ENCODE measurements at places on chromosomes 12 and 14. TPM values are rescaled to one million over a fixed set of nuclear protein-coding genes. Genes with fewer than 3 reads are reported as not detected.

The LRRC10 gene
- total RNA-seq, result not detected

The OR10G3 gene
- total RNA-seq, result not detected

The FOXG1 gene
- total RNA-seq, result not detected

The TMEM106C gene
- 134 TPM for total RNA-seq

The HNF1A gene
- total RNA-seq, result 27.0 TPM

The PDZRN4 gene
- total RNA-seq, result not detected

The TRMT5 gene
- 16.0 TPM for total RNA-seq

The MYF6 gene
- total RNA-seq, result not detected

The GPRC5D gene
- total RNA-seq, result not detected

The KRT7 gene
- total RNA-seq, result not detected

The LYSET gene
- total RNA-seq, result 19.1 TPM

The P2RX7 gene
- not detected for total RNA-seq

DNA sequence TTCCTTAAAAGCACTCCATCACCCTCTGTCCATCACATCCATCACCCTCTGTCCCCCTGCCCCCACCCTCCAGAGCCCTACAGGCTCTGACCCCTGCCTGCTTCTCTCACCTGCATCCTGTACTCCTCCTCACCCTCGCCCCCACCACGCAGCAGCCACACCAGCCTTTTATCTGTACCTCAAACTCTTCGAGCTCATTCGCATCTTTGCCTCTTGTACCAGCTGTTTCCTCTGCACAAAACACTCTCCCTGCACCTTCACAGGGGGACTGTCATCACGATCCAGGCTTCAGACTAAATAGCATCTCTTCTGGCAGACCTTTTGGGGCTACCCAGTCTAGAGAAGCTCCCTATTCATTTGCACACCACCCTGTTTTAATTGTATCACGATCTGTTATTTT lies 24.1 kb downstream of the TMEM229B start:
- H3K36me3 ChIP-seq, result no peaks in the 10 kb centered on the region
- no peak overlapping the region for H3K4me3 ChIP-seq
- peaks cover 24% of the 10 kb centered on the region for H3K27me3 ChIP-seq

GRCh38 chr14:57533214-57533613 lies 39.6 kb upstream of the CCDC198 start:
- no peak overlapping the region for H3K27ac ChIP-seq
- H3K4me1 ChIP-seq, result no peaks in the 10 kb centered on the region
- no peaks in the 10 kb centered on the region for H3K27me3 ChIP-seq
- H3K4me3 ChIP-seq, result no peak overlapping the region
- no peaks in the 10 kb centered on the region for H3K36me3 ChIP-seq

- no peaks in the 10 kb centered on the region for H3K4me1 ChIP-seq
- H3K27ac ChIP-seq, result no peak overlapping the region
- H3K27me3 ChIP-seq, result no peaks in the 10 kb centered on the region
- DNase-seq, result no peak
Measured at GRCh38 chr14:76268047-76268431, 107.9 kb upstream of the ESRRB start.

- H3K4me1 ChIP-seq, result no peaks in the 10 kb centered on the region
- H3K36me3 ChIP-seq, result no peaks in the 10 kb centered on the region
- no peak overlapping the region for H3K4me3 ChIP-seq
- DNase-seq, result no peak
Measured at GRCh38 chr12:131054345-131055092, 100.8 kb downstream of the ADGRD1 start.

- no peaks in the 10 kb centered on the region for H3K4me1 ChIP-seq
- no peak for DNase-seq
- H3K27me3 ChIP-seq, result no peaks in the 10 kb centered on the region
- no peak overlapping the region for H3K27ac ChIP-seq
- no peaks in the 10 kb centered on the region for H3K36me3 ChIP-seq
Measured at GRCh38 chr12:29429999-29430715, 49.2 kb upstream of the ERGIC2 start.

- peaks cover 8% of the 10 kb centered on the region for H3K36me3 ChIP-seq
- no peaks in the 10 kb centered on the region for H3K27me3 ChIP-seq
- no peak overlapping the region for H3K4me3 ChIP-seq
- peaks cover 6% of the 10 kb centered on the region for H3K4me1 ChIP-seq
Measured at GRCh38 chr12:53575502-53576249, 50.5 kb downstream of the ATF7 start.

GRCh38 chr12:75977952-75978671 lies 53.5 kb downstream of the PHLDA1 start:
- peak overlapping the region; percentile 91 for H3K27ac ChIP-seq
- DNase-seq, result peak; percentile 100
- no peaks in the 10 kb centered on the region for H3K36me3 ChIP-seq
- H3K4me1 ChIP-seq, result peaks cover 85% of the 10 kb centered on the region
- H3K4me3 ChIP-seq, result peak overlapping the region; percentile 15
- H3K27me3 ChIP-seq, result no peaks in the 10 kb centered on the region

GRCh38 chr14:92581966-92582566 lies 68.5 kb downstream of the RIN3 start:
- no peak overlapping the region for H3K27ac ChIP-seq
- H3K36me3 ChIP-seq, result peaks cover 6% of the 10 kb centered on the region
- H3K27me3 ChIP-seq, result no peaks in the 10 kb centered on the region
- H3K4me3 ChIP-seq, result no peak overlapping the region
- no peak for DNase-seq

- H3K27ac ChIP-seq, result no peak overlapping the region
- no peak for DNase-seq
- no peak overlapping the region for H3K4me3 ChIP-seq
- H3K36me3 ChIP-seq, result no peaks in the 10 kb centered on the region
Measured at GRCh38 chr12:92385296-92385695, 239.7 kb upstream of the BTG1 start.

GRCh38 chr12:6943389-6943721 lies 261 bp upstream of the RNU7-1 start:
- H3K4me3 ChIP-seq, result peak overlapping the region; percentile 54
- H3K27me3 ChIP-seq, result no peaks in the 10 kb centered on the region
- H3K4me1 ChIP-seq, result peaks cover 46% of the 10 kb centered on the region
- peak; percentile 88 for DNase-seq

GRCh38 chr14:65798216-65798615 lies 385.7 kb downstream of the FUT8 start:
- H3K4me1 ChIP-seq, result no peaks in the 10 kb centered on the region
- peaks cover 1% of the 10 kb centered on the region for H3K27me3 ChIP-seq
- H3K4me3 ChIP-seq, result no peak overlapping the region
- H3K27ac ChIP-seq, result no peak overlapping the region
- no peaks in the 10 kb centered on the region for H3K36me3 ChIP-seq

GRCh38 chr12:121114019-121114639 lies 18.5 kb upstream of the P2RX7 start:
- H3K36me3 ChIP-seq, result no peaks in the 10 kb centered on the region
- no peak overlapping the region for H3K4me3 ChIP-seq
- no peak overlapping the region for H3K27ac ChIP-seq
- H3K4me1 ChIP-seq, result peaks cover 36% of the 10 kb centered on the region
- DNase-seq, result no peak

GRCh38 chr12:5376591-5377207 lies 55.2 kb upstream of the NTF3 start:
- H3K4me3 ChIP-seq, result no peak overlapping the region
- H3K36me3 ChIP-seq, result no peaks in the 10 kb centered on the region

- DNase-seq, result peak; percentile 85
- peak overlapping the region; percentile 27 for H3K4me3 ChIP-seq
- peaks cover 68% of the 10 kb centered on the region for H3K4me1 ChIP-seq
- H3K27me3 ChIP-seq, result no peaks in the 10 kb centered on the region
Measured at GRCh38 chr12:95802482-95803270, 12.1 kb upstream of the NTN4 start.

DNA sequence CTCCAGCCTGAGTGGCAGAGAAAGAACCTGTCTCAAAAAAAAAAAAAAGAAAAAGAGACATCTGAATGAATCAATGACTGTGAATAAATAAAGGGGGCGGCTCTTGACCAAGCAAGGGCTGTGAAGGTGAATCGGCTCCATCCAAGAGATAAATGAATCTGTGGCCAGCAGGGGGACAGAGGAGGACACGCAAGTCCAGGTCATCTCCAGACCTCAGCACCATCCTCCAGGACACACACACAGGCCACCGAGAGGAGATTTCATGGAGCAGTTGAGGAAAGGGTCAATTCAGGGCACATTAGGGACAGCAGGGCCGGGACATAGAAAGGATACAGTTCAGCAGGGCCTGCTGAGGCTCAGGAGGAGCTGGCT lies 21.6 kb downstream of the TRPV4 start:
- no peaks in the 10 kb centered on the region for H3K27me3 ChIP-seq
- no peak overlapping the region for H3K27ac ChIP-seq
- no peaks in the 10 kb centered on the region for H3K36me3 ChIP-seq
- H3K4me3 ChIP-seq, result no peak overlapping the region

GRCh38 chr12:26460361-26460760 lies 265.0 kb downstream of the SSPN start:
- no peak overlapping the region for H3K4me3 ChIP-seq
- H3K4me1 ChIP-seq, result no peaks in the 10 kb centered on the region
- H3K27ac ChIP-seq, result no peak overlapping the region
- no peaks in the 10 kb centered on the region for H3K27me3 ChIP-seq
- peaks cover 24% of the 10 kb centered on the region for H3K36me3 ChIP-seq

DNA sequence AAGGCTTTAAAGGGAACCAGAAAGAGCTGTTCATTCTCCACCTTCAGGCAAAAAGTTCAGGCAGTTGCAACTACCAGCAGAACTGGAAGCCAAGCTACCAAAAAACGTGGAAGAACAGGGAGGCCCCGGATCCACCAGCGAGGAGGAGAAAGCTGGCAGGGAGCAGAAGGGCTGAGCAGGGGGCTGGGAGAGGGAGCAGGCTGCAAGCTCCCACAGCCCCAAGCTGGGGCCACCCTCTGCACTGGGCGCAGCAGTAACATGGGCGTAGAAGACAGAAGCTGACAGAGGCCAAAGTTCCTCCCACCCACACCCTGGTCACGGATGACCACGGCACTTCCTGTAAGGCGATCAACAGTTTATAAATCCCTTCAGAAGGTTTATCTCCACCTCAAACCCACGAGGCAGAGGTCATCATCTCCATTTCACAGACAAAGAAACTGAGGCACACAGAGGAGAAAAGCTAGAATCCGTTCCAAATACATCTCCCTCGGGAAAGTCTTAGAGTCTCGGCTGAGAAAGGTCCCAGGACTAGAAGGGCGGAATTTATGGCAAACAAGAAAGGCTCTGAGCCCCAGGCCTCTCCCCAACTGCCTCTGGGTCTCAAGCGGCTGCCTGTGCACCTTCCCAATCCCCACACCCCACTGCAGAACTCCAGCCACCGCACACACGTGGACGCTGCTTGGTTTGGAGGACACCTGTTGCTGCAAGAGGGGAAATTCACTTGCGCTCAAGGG lies 1.8 kb downstream of the CCDC85C start:
- DNase-seq, result peak; percentile 31
- peaks cover 4% of the 10 kb centered on the region for H3K36me3 ChIP-seq
- H3K4me3 ChIP-seq, result peak overlapping the region; percentile 85

GRCh38 chr12:89970722-89971121 lies 262.1 kb upstream of the ATP2B1 start:
- no peak for DNase-seq
- no peaks in the 10 kb centered on the region for H3K36me3 ChIP-seq
- H3K27me3 ChIP-seq, result no peaks in the 10 kb centered on the region
- peaks cover 5% of the 10 kb centered on the region for H3K4me1 ChIP-seq

DNA sequence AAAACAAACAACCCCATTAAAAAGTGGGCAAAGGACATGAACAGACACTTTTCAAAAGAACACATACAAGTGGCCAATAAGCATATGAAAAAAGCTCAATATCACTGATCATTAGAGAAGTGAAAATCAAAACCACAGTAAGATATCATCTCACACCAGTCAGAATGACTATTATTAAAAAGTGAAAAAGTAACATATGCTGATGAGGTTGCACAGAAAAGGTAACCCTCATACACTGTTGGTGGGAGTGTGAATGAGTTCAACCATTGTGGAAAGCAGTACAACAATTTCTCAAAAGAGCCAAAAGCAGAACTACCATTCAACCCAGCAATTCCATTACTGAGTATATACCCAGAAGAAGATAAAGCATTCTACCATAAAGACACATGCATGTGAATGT lies 18.2 kb downstream of the PDE6H start:
- H3K36me3 ChIP-seq, result no peaks in the 10 kb centered on the region
- DNase-seq, result no peak
- no peaks in the 10 kb centered on the region for H3K27me3 ChIP-seq
- H3K4me3 ChIP-seq, result no peak overlapping the region

- no peak overlapping the region for H3K4me3 ChIP-seq
- H3K27ac ChIP-seq, result no peak overlapping the region
- no peak for DNase-seq
- H3K4me1 ChIP-seq, result peaks cover 5% of the 10 kb centered on the region
- H3K36me3 ChIP-seq, result no peaks in the 10 kb centered on the region
Measured at GRCh38 chr14:89810101-89810500, 144.4 kb downstream of the EFCAB11 start.

GRCh38 chr14:66508846-66509621 lies 1.1 kb downstream of the GPHN start:
- H3K36me3 ChIP-seq, result no peaks in the 10 kb centered on the region
- H3K27me3 ChIP-seq, result no peaks in the 10 kb centered on the region
- peak overlapping the region; percentile 100 for H3K4me3 ChIP-seq
- no peak for DNase-seq
- H3K27ac ChIP-seq, result peak overlapping the region; percentile 94

GRCh38 chr12:128823216-128823915 lies 392 bp downstream of the SLC15A4 start:
- H3K27ac ChIP-seq, result peak overlapping the region; percentile 83
- peaks cover 46% of the 10 kb centered on the region for H3K4me1 ChIP-seq
- peak overlapping the region; percentile 67 for H3K4me3 ChIP-seq
- peaks cover 11% of the 10 kb centered on the region for H3K36me3 ChIP-seq
- DNase-seq, result peak; percentile 12

- no peaks in the 10 kb centered on the region for H3K4me1 ChIP-seq
- H3K27ac ChIP-seq, result no peak overlapping the region
- H3K4me3 ChIP-seq, result no peak overlapping the region
- H3K27me3 ChIP-seq, result no peaks in the 10 kb centered on the region
- no peak for DNase-seq
Measured at GRCh38 chr12:8156416-8156815, 399 bp upstream of the ZNF705A start.

GRCh38 chr14:38593476-38593875 lies 337.6 kb upstream of the CLEC14A start:
- H3K4me1 ChIP-seq, result no peaks in the 10 kb centered on the region
- H3K36me3 ChIP-seq, result no peaks in the 10 kb centered on the region
- no peaks in the 10 kb centered on the region for H3K27me3 ChIP-seq
- DNase-seq, result no peak
- no peak overlapping the region for H3K27ac ChIP-seq

GRCh38 chr12:68007466-68007865 lies 18.2 kb downstream of the IFNG-AS1 start:
- H3K27ac ChIP-seq, result no peak overlapping the region
- peaks cover 6% of the 10 kb centered on the region for H3K27me3 ChIP-seq
- no peaks in the 10 kb centered on the region for H3K36me3 ChIP-seq
- no peaks in the 10 kb centered on the region for H3K4me1 ChIP-seq

- no peaks in the 10 kb centered on the region for H3K36me3 ChIP-seq
- no peak overlapping the region for H3K27ac ChIP-seq
- DNase-seq, result no peak
- no peaks in the 10 kb centered on the region for H3K4me1 ChIP-seq
- H3K27me3 ChIP-seq, result no peaks in the 10 kb centered on the region
Measured at GRCh38 chr12:73906757-73907156, 630.9 kb upstream of the ATXN7L3B start.

GRCh38 chr12:122394626-122395194 lies 27.8 kb downstream of the CLIP1 start:
- H3K36me3 ChIP-seq, result no peaks in the 10 kb centered on the region
- no peak overlapping the region for H3K4me3 ChIP-seq
- no peak for DNase-seq
- no peaks in the 10 kb centered on the region for H3K27me3 ChIP-seq
- no peak overlapping the region for H3K27ac ChIP-seq

All from HepG2 (cell line).